ENCODE measurements at places on chromosomes 1 and 21.

GRCh38 chr21:44919111-44919912, 1.4 kb downstream of the ITGB2 start:
- no peak for DNase-seq

DNA sequence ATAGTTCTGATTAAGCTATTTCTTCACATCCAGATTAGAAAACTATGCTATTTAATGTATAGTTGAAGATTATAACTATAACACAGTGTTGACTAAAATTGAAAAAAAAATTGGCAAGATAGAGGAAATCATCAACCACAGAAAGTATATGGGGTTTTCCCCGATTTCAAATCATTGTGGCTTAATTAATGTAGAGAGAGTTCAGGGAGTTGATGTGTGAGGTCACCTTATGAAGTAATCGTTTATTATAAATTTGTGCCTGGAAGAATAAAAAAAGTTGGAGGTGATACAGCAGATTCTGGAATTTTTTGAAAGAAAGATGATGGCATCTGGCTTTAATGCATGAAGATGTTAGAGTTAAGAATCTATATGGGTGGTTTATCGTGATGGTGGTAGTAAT, 84.3 kb downstream of the PTGS2 start:
- DNase-seq: no peak

DNA sequence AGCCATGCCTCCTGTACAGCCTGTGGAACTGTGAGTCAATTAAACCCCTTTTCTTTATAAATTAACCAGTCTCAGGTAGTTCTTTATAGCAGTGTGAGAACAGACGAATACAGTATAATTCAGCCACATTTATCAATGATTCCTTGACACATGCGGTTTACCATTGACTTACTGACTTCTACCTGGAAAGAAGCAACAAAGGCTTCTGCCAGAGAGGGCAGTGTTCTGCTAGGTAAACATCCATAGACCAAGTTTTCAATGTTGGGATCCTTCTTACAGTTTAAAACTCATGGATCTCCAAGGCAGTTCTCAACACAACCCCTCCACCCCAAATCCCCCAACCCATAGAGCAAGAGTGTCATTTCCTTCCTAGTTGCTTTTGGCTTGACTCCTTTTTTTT, 150.6 kb downstream of the ZNF648 start:
- DNase-seq: no peak

GRCh38 chr1:229158341-229158921, 112.5 kb upstream of the RAB4A start:
- DNase-seq: no peak

DNA sequence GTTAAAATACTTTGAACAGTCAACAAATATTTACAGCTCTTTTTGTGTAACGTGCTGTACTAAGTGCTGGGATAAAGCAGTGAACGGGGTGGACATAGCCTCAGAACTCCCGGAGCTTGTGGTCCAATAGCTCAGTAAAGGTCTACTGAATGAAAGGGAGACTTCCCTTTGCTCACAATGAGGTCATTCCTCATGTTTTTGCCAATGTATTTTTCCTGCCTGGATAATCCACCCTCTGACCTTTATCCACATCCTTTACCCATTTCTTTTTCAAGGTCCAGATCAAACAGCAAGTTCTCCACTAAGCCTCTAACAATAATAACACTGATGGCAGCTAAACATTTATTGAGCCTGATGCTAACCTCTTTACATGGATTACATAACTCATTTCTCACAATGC, 55.9 kb downstream of the LEPR start:
- DNase-seq: no peak

GRCh38 chr1:107702946-107703571, 261.9 kb downstream of the VAV3 start:
- DNase-seq: no peak

- DNase-seq: no peak
These were observed 16.1 kb downstream of the SLC6A9 start for GRCh38 chr1:44015206-44015605.

All from suprapubic skin (tissue), 4 donors.